ENCODE measurements at places on chromosomes 3 and 15.

- DNase-seq: no peak
Measured at GRCh38 chr15:73950479-73950830, 24.2 kb downstream of the LOXL1 start.

- peak; percentile 40 for DNase-seq
Measured at GRCh38 chr15:65303687-65304380, 643 bp upstream of the RNU5B-1 start.

DNA sequence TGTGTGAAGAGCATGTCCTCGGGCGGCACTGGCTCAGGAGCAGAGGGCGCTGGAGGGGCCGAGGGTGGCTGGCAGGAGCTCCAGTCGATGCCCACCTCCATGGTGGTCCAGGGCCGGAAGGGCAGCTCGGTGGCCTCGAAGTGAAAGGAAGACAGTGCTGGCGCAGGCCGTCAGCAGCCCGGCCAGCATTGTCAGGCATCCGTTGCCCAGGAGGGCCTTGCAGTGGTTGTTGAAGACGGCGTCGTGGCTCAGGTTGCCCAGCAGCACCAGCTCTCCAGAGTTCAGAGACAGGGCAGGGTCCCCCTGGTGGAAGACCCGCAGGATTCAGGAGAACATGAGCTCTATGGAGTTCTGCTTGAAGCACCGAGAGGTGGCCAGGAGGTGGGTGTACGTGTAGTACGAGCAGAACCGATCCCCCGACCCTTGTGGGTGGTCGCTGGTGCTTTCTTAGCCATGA lies 16.5 kb upstream of the SIAH2 start:
- no peak for DNase-seq

GRCh38 chr3:124786511-124787241 lies 56.4 kb downstream of the UMPS start:
- no peak for DNase-seq

- no peak for DNase-seq
Measured at GRCh38 chr3:86982883-86983282, 8.1 kb downstream of the VGLL3 start.

All from GM12865 (cell line).